ENCODE measurements at places on chromosomes 12 and 14. TPM values are rescaled to one million over a fixed set of nuclear protein-coding genes. Genes with fewer than 3 reads are reported as not detected.

PROX2 gene
- total RNA-seq = 0.69 TPM

- no peak for DNase-seq
Observed at GRCh38 chr14:58899317-58899713, 261.6 kb downstream of the DACT1 start.

DNA sequence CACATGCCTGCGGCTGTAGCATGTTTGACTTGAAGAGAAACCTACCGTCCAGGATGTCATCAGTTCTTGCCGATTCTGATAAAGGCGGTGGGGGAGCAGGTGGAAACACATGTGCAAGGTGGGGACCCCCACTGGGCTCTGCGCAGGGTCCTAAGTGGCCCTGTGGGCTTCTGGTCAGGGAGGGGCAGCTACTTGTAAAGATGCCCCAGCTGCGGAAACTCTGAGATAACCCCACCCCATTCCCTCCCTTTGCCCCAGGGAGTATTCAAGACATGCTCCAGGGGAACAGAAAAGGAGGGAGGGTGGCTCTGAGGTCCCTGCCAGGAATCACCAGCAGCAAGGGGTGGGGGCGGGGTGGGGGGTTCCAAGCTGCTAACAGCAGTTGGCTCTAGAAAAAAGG lies 67.6 kb downstream of the PIWIL1 start:
- no peak for DNase-seq

DNA sequence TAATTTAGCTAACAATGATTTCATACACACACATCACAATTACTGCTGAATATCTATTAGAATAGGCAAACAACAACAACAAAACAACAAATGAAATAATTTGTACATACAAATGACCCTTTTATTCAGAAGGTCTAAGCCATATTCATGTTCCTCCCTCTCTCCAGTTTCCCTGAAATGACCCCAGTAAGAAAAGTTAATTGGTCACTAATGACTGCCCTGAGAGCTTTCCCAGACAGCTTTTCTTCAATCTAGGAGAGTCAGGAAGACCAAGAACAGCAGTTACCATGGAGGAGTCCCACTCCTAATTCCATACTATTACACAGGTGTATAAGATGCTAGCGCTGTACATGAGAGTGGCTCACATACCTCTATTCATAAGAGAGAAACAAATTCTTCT lies 121.2 kb upstream of the GRIP1 start:
- DNase-seq = no peak

SOAT2 gene
- total RNA-seq = 9.8 TPM

DNA sequence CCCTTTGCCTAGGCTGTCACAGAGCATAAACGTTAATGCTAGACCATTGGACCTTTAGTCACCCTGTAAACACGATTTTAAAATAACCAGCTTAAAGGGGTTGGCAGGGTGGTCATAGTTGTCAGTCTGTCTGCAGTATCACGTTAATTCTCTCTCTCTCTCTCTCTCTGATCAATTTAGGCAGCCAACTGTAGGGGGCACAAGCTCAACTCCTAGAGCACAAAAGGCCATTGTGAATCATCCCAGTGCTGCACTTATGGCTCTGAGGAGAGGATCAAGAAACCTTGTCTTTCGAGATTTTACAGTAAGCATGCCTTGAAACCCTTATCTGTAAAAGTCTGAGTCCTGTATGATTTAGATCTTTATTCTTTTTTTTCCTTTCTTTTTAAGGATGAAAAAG lies 97.1 kb downstream of the SCAF11 start:
- no peak for DNase-seq

DNA sequence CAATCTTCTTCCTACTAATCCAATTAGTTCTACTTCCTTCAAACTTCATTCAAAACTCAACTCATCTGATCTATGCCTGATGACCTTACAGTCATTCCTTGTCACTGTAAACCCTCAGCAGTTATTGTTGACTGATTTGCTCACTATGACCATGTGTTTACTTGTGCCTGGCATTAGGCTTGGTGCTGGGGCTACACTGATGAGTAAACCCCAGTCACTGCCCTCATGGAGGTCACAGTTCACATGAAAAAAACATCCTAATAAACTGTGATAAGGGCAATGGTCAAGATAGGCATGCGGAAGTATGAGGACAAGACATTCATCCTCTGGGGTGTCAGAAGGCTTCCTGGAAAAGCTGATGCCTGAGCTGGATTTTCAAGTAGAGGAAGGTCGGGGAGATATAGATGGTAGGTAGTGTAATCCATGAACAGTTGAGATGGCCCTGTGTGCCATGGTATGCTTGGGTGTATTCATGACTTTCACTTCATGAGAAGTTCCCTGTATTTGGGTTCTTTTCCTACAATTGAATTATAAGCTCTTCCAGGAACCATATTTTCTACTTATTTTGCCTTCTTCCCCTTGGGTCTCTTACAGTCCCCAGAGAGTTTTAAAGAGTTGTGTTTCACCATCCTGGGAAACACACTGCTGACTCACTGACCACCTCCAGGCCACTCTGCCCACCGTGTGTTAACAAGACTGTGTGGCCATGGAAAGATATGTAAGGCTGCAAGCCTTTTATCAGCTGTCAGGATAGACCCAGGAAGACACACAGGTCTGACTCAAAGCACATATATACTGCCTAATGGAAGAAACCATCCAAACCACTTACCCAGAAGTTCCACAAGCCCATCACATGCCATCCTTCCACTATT lies 38.7 kb upstream of the DUSP6 start:
- DNase-seq = no peak

HSPA2 gene
- 4.0 TPM for total RNA-seq

C12orf43 gene
- 15.7 TPM for total RNA-seq

PMEL gene
- 0.42 TPM for total RNA-seq

POTEG gene
- not detected for total RNA-seq

POLE2 gene
- 25.5 TPM for total RNA-seq

DNA sequence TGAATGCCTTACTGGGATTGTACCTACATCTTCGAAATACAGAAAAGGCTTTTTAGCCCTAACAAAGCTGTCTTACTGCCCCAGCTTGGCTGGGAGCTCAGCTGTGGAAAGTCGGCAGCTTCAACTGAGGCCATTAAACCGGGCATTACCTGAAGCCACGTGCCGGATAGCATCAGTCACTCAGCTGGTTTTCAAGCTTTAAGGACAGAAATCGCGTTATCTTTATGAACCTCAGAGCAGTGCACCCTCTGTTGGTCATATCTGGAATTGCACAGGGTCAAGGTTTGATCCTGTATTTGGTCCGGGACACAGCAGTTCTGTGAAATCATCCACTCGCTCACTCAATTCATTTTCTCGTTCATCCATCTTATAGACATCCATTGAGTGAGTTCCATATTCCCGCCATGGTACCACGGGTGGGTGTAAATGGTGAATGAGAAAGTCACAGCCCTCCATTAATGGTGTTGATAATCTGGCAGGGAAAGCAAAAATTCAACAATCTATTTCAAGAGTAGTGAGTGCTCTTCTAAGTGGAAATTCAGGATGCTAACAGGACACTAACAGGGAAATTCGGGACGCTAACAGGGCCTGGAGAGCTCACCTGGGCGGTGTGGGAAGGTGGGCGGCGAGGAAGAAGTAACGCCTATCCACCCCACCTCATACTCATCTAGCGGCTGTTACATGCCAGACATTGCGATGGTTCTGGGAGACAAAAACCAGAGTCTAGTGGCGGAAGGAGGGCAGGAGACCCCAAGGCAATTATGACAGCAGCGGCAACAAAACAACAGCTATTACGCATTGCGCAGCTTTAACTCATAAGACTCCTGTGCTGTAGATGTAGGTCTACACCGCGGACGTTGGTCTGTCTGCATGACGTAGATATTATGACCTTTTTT lies 60.6 kb upstream of the TCL1A start:
- DNase-seq = peak; percentile 37

DNA sequence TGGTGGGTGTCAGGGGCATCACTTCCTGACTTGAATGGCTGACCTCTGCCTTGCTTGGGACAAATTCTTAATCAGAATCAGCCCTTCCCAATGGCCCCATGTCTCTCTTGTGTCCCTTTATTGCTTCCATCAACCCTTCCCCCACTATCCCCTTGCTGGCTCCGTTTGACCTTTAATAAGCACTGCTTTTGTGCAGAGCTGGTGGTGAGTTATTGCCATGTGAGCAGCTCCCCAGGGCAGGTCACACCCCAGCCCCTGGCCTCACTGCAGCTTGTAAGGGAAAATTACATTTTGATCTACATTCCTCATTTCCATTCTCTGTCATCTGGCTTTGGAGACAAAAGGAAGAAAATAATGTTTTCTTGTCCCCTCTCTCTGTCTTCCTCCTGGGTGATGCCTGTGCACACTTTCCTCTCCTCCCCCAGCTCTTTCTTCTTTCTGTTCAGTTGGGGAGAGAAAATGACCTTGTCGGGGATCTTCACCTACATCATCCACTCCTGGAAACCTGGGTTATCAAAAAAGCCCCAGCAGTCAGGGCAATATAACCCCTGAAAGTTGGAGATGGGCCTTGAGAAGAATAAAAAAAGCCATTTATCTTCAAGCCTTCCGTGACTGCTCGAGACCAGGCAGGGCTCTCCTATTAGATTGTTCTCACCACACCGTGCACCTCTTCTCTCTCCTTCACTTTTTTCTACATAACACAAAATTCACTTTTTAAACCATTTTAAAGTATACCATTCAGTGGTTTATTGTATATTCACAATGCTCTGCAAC lies 100.4 kb upstream of the SRRM4 start:
- DNase-seq = no peak

GRCh38 chr12:95700316-95700785 lies 90.2 kb downstream of the NTN4 start:
- DNase-seq = no peak

GRCh38 chr14:70193396-70193795 lies 4.6 kb upstream of the SLC8A3 start:
- DNase-seq = no peak

DNA sequence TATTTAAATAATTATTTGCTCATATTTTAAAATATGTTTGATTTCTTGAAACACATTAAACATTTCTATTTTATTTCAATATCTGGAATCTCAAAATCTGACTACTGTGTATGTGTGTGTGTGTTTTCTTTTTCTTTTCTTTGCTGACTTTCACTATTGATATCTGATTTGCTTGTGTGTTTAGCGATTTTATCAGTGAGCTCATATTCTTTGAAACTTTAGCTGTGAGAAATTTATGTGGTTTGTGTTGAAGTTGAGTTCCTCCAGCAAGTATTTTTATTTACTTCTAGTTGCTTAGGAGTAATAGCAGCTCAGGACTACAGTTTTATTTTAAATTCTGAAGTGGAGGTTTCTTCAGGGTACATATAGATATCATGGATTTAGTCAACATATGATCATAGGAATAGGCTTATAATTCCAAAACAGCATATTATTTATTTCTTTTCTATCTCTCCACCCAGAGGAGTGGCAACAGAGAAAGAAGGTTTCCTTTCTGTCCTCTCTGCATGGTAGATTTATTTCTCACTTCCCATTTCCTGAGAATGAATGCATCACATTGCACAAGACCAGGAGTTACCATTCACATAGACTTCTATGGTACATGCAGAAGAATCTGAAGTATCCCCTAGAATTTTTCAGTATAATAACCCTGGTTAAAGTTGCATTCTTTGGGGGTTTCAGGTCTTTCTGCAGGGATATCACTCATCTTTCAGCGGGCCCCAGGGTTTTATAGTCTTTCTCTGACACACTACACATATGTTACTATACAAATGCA lies 60.5 kb downstream of the PTPRQ start:
- DNase-seq = no peak

FGF6 gene
- total RNA-seq = not detected

HHIPL1 gene
- total RNA-seq = 0.17 TPM

ABCD2 gene
- total RNA-seq = 30.8 TPM

GARIN6 gene
- total RNA-seq = not detected

DNA sequence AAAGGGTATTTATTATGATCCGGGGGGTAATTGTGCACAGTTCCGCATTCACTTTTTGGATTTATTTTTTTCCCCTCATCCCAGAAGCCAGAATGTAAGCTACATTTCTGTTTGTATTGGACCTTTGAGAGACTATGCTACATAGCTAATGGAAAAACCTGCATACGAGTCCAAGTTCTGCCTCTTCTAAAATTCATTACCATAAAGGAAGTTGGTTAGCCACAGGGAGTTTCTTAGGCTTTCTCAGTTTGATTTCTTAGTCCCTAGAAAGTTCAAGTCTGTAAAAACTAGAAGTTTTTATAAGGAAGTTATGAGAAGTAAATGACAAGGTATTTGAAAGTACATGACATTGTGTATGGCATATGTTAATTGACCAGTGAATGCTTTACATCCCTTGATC lies 138.7 kb downstream of the PDE3A start:
- no peak for DNase-seq

- no peak for DNase-seq
Observed at GRCh38 chr14:23624830-23625404, 11.2 kb upstream of the DHRS2 start.

GRCh38 chr12:2675776-2676175 lies 119.0 kb upstream of the FKBP4 start:
- no peak for DNase-seq

PMCH gene
- total RNA-seq = not detected

CCDC175 gene
- not detected for total RNA-seq

KRT80 gene
- not detected for total RNA-seq

DNA sequence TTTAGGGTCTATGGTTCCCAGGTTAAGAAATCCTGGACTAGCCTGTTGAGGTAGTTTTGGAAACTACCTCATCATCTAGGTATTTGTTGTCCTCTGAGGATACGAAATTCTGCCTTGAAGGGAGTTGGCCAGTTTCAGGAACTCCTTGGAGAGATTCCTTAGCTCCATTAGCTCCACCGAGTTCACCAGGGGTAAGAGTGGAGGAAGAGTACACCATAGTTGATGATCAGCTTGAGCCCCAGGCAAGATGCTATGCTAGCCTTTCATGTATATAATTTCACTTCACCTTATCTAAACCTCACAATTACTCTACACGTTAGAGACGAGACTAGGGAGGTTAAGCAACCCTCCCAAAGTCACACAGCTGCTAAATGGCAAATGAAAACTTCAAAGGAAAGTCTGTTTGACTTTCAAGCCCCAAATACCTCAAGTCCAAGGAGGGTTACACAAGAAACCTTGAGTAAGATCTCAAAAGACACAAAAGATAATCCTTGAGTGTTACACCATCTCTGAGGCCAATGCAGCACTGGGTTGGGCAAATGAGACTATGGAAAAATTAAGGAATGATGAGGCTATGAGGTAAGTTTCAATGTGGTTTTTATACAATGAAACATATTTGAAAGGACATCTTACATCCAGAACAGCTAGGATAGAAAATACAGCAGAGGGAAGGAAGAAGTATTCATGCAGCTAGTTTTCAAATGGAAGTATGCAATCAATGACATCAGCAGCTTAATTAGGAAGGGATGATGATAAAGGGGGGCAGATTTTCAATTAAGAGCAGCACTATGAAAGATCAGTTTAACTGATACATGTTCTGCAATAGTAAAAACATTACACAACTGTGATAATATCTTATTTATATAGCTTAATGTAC lies 97.2 kb upstream of the KRAS start:
- no peak for DNase-seq
